HepG2 (cell line): ENCODE measurements at places on chromosomes 1 and 21. TPM values are rescaled to one million over a fixed set of nuclear protein-coding genes. Genes with fewer than 3 reads are reported as not detected.

GRCh38 chr1:67874501-67875111 lies 41.3 kb upstream of the GNG12 start:
- no peak for DNase-seq

DNA sequence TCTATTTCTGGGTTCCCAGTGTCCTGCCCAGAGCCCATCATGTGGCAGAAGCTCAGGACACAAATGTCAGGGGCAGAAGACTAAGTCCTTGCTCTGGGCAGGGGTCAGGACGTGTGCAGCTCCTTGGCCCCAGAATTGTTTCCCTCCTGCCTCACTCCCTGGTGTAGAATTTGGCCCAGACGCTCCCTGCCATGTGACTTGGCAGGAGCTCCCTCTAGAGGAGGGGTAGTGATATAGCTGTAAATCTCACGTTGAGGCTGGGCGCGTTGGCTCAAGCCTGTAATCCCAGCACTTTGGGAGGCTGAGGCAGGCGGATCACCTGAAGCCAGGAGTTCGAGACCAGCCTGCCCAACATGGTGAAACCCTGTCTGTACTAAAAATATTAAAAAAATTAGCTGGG lies 91.2 kb downstream of the UBIAD1 start:
- DNase-seq: no peak

- DNase-seq: peak; percentile 68
These were observed 52.7 kb downstream of the ELF3 start for GRCh38 chr1:202063093-202063492.

DNA sequence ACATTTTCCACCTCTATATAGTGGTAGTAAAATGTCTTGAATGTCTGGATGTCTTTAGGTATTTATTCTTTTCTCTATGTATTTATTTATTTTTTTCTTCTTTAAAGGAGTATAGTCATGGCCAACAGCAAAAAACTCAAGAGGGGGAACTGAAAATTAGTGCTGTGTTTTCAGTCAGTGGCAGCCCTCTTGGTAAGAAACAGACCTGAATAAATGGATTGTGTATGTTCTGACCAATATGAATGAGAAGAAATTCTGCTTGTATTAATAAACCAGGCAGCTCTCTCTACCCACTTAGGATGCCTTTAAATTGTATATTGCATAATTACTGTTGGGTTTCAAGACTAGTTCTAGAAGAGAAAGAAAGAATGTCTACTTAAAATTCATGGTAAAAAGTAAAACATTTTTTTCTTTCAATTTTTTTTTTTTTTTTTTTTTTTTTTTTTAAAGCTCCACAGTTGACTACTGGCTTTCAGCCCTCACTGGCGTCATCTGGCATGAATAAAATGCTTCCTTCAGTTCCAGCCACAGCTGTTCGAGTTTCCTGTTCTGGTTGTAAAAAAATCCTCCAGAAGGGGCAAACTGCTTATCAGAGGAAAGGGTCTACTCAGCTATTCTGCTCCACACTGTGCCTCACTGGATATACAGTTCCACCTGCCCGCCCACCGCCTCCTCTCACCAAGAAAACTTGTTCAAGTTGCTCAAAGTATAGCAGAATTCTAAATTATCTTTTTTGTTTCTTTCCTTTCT lies 101.6 kb downstream of the ZMYM4 start:
- no peak for DNase-seq

- no peak for DNase-seq
These were observed 26.4 kb upstream of the KAZN start for GRCh38 chr1:14571810-14572767.

DNA sequence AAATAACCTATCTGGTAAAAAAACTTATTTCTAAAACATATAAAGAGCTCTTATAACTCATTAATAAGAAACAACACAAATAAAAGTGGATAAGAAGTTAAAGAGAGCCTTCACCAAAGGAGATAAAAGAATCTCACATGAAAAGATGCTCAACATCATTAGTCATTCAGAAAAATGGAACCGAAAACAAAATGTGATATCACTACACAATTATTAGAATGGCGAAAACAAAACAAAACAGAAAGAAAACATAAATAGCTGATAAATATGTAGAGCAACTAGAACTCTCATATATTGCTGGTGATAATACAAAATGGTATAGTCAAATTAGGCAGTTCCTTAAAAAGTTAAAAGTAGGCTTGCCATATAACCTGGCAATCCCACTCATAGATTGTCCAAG lies 1109.3 kb downstream of the PLA2G4A start:
- no peak for DNase-seq

DNA sequence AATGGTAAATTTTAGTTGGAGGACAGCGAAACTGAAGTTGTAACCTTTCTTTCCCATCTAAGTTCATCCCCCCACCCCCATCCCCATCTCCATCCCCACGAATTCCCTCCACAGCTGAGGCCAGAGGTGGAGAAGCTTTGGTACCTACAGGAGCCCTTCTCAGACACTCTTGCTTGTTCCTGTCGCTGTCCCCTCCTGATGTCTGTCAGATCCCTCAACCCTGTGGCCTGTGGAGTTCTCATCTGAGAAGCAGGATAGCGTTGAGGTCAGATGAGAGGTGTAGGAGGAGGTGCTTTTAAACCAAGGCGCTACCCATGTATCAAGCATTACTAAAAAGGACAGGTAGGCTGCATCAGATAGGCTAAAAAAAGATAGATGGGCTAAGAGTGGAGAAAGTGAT lies 769 bp downstream of the NTPCR start:
- peak; percentile 24 for DNase-seq

DNA sequence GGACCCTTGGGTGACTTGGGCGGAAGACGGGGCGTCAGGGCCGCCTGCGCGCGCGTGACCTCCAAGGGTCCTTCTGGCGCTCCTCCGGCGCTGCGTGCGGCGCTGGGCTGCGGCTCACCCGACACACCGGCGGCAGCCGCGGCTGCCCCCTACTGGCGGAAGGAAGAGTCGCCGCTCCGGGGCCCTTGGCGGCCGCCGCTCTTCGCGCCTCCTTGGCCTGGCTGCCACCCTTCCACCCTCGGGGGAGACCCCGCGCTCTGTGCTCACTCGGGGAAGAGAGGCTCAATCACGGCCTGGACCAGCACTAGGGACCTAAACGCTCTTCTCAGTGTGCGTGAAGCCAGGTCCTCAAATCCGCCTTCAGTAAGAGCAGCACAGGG lies 89.7 kb downstream of the DMRTA2 start:
- no peak for DNase-seq

- no peak for DNase-seq
These were observed 20.2 kb downstream of the ACBD3 start for GRCh38 chr1:226166341-226166740.

DNA sequence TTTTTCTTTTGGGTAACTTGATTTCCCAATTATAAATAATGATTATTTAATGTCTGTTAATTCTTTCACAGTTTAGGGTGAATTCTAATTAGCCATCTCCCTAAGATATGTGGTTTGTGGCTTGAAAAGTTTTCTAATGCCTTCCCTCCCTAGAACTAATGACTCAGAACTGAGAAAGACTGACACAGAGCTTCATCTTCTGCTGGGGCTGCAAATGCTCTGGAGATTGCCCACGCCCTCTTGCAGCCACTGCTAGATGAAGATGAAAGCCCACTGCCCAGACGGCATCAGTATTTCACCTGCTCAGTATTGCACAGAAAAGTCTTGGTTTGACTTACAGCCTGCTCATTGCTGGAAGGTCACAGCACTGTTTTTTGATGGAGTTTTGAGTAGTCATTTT lies 101.5 kb downstream of the ST6GALNAC3 start:
- DNase-seq: no peak

- DNase-seq: peak; percentile 34
These were observed 334.8 kb upstream of the CAMK1G start for GRCh38 chr1:209248649-209249279.

DNA sequence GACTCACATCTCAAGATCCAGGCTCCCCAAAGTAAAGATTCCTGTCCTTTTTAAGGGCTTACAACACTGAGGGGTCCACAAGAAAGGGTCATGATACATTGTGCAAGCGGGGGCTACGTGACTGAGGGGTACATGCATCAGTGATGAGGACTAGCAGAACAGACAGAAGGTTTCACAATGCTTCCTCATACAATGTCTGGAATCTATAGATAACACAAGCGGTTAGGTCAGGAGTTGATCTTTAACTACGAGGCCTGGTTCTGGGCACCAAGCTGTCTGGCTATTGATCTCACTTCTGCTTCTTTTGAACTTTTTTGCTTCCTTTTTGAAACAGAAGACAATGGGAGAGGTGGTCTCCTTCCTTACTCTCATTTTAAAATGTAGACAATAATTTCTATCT lies 718.6 kb downstream of the AMY1C start:
- DNase-seq: peak; percentile 46

DNA sequence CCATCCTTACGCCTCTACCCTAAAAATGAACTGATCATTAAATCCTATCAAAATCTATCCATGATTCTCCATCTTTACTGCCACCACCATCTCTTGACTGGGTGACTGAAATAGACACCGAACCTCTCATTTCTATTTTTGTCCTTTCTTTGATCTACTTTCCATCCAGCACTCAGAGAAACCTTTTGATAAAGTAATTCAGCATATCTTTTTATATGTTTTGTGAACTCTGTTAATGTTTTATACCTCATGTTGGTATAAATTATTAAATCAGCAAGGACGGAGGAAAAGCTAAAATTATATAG lies 13.0 kb downstream of the PCNX2 start:
- no peak for DNase-seq

GRCh38 chr1:29709704-29710280 lies 473.5 kb downstream of the PTPRU start:
- DNase-seq: no peak

- DNase-seq: no peak
These were observed 11.2 kb upstream of the GATAD2B start for GRCh38 chr1:153933955-153934354.

- DNase-seq: peak; percentile 45
These were observed 176.5 kb downstream of the TGFB2 start for GRCh38 chr1:218521414-218522169.

DNA sequence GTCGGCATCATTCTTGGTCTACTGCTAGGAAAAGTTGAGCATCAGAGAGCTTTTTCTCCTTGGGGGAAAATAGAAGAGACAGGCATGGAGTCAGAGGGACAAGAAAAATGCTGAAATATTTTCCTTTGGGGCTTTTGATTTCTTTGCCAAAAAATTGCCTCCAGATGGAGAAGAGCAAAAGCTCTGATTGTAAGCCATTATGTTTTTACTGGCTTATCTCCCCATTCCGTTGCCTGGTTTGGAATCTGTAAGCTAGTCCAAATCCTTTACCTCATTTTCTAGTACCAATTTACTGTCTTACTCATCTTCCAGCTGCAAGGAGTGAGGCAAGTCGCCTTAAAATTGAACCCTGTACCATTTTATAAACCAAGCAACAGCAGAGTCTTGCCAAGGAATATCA lies 23.3 kb upstream of the NBL1 start:
- DNase-seq: no peak

Gene GRHL3
- not detected in 2 replicates for polyA plus RNA-seq

Gene VCAM1
- polyA plus RNA-seq: not detected in 2 replicates

Gene PPM1J
- polyA plus RNA-seq: 0.22 and 0.50 TPM in 2 replicates

Gene CFHR2
- polyA plus RNA-seq: 0.08 TPM in 1 of 2 replicates, not detected in the other

Gene SLC9C2
- 0.03 TPM in 1 of 2 replicates, not detected in the other for polyA plus RNA-seq

Gene ADAMTS5
- not detected in 2 replicates for polyA plus RNA-seq
